CD4-positive, alpha-beta T cell treated with Interleukin-15 for 1 hour (primary cell): ENCODE measurements at places on chromosomes 5 and 9.

DNA sequence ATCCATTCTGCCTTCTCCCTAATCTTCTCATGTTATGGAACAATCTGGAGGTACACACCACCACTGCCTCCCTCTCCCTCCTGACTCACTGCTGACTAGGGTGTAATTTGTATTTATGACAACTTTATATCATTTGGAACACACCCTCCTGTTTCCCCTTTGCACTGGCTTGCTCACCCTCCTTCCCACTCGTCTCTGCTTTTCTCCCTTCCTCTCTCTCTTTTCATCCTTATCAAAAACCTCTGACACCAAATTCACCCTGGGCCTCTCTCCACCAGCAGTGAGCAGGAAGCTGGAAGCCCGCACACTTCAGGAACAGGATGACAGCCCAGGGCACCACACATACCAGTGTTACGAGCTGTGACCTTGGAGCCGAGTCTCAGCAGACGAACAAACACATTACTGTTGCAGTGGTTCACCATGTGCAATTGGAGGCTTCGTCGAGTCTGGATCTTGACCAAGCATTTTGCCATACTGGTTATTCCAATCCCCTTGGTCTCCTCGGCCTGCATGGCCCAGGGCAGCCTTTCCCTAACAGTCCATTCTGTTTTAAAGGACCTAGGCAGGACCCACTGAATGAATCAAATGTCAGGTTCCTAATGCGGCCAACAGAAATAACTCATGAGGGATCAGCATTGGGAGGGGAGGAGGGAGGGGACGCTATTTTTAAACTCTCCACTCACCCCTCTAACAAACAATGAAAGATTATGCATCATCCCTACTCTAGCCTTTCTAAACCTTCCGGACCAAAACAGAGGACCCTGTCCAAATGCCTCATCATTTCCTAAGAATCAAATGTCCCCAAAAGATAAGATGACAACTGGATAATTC, 203.9 kb upstream of the RASEF start:
- no peak for DNase-seq

- no peak for DNase-seq
Observed at GRCh38 chr9:77731930-77732329, 83.8 kb upstream of the GNA14 start.

DNA sequence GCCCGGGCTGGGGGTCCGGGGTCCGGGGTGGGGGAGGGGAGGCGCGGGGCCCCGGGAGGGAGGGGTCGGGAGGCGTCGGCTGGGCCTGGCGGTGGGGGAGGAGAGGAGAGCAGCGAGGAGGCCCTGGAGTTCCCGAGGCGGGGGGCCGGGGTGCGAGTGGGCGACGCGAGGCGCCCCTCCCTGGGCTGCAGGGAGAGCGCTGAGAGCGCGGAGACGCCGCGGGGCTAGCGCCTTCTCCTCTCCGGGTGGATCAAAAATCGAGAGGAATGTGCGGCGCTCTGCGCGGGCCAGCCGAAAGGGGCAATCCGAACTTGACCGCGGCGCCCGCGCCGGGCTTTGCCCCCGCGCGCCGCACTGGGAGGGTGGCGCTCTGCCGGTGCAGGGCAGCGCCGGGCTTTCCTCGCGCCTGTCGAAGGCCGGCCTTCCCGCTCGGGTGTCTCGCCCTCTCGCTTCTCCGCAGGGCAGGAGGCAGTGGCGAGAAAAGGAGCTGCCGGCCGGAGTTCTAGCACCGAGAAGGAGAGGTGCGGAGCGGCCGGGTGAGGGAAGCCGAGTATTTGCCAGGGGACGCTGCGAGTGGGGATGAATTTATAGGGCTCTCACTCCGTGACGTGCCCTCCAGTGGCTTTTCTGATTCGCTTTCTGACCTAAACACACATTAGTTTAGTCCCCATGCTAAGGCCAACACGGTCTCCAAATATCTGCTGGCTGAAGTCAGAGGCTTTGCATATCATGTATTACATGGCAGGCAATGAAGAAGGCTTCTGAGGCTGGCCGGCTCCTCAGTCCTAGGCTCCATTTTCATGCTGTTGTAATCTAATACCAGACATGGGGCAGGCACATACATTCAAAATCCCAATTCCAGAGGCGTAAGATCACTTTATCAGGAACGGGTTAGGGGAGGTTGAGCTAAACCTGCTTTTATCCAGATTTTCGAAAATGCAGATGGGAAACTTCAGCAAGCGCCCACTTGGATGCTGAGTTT, 503 bp upstream of the GDNF start:
- DNase-seq: no peak

DNA sequence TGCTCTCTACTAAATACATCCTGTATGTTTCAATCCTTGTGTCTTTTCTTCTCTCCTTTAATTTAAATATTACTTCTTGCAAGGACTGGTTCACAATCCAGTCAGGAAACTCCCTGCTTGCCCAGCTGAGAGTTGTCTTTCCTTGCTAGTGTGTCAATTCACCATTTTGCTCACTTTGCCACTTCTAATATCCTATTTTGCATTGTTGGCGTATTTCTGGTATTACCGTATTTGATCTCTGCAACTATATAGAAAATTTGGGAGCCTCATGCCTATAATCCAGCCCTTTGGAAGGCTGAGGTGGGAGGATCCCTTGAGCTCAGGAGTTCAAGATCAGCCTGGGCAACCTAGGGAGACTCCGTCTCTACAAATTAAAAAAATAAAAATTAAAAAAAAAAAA, 90.5 kb upstream of the TTC23L start:
- no peak for DNase-seq

GRCh38 chr9:126617003-126617822, 3.5 kb downstream of the LMX1B start:
- no peak for DNase-seq

- DNase-seq: peak; percentile 39
Observed at GRCh38 chr9:68685770-68686169, 19.3 kb upstream of the PIP5K1B start.

GRCh38 chr5:14142827-14143545, at the start of gene TRIO:
Gene TRIO (plus strand): TSS chr5:14143342. CDS start chr5:14143726, 384 bp downstream.
- peak; percentile 76 for DNase-seq
